ENCODE measurements at places on chromosomes 2 and 18.
A peak's percentile ranks its signal among the peaks of the same experiment; 100 is the strongest.

DNA sequence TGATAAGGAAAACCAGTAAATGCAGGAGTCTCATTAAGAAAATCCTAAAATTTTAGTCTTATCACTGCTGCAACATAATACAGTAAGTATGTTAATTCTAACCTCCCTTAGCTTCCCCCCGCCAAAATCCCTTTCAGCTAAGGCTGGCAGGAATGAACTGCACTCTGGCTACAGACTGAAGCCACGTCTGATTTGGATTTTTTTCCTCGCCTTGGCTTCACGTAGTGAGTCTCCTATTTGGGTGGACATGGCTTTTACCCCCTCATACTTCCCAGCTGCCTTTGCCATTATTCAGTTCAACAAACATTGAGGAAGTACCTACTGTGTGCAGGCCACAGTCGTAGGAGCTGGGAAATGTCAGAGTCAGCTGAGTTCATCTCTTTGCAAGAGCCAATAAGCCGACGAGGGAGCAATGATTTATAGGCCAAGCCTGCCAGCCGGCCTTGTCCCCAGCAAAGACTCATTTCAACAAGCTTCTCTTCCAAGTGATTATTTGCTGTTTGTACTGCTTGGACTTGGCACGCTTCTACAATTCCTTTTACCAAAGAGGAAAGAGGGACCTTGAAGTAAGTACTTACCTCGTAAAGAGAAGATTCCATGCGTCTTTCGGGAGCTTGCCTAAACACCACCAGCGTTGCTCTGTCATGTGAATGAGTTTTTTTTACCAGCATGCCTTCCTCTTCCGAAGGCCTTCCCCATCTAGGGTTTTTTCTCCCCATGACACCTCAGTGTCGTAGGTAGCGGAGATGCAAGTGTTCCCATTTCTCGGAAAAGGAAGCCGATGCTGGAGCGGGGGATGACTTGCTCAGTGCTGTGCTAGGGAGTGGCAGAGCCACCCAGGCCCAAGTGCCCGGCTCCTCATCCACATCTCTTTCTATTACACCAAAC is 138.6 kb downstream of the KLHL29 start:
- DNase-seq: no peak

GRCh38 chr2:172769879-172770278 is 34.2 kb downstream of the RAPGEF4 start:
- DNase-seq: no peak

DNA sequence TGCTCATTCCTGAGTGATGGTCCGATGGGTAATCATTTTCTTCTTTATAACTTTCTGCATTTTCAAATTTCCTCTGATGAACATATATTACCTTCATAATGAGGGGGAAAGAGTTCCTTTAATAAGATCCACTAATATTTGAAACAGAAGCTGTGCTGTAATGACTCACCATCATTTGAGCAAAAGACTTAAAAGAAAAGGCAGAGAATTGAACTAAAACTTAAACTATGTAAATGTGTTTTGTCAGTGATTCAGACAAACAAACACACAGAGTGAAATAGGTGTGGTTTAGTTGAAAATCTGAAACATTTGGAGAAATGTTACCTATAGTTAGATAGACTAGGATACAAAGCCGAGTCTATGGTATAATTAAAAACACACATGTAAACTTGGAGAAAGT is 209.6 kb downstream of the STK39 start:
- DNase-seq: no peak

GRCh38 chr2:148933456-148933855 is 58.4 kb downstream of the KIF5C start:
- DNase-seq: no peak

GRCh38 chr2:140061240-140061639 is 1281.0 kb upstream of the NXPH2 start:
- no peak for DNase-seq

DNA sequence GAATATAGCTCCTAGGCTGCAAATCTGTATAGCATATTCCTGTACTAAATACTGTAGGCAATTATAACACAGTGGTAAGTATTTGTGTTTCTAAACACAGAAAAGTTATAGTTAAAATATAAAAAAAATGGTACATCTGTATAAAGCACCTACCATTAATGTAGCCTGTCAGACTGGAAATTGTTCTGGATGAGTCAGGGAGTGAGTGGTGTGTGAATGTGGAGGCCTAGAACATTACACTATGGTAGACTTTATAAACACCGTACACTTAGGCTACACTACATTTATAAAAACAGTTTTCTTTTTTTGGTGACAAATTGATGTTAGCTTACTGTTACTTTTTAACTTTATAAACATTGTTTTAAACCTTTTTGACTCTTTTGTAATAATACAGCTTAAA is 226.3 kb downstream of the CCDC85A start:
- no peak for DNase-seq

DNA sequence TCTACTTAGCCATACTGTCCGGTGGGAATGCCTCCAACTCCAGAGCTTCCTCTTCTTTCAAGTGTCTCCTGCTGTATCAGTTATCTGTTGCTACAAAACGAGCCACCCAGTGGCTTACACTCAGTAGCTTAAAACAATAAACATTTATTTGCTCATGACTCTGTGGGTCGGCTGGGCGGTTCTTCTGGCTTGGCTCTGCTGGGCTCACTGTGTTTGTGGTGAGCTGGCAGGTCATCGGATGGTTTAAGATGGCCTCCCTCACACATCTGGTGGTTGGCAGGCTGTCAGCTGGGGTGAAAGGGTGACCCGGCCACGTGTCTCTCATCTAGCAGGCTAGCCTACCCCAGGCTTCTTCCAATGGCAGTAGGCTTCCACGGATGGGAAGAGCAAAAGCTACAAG is 122.4 kb upstream of the SLC1A4 start:
- DNase-seq: peak; percentile 71
